Activated CD8-positive, alpha-beta memory T cell treated with anti-CD3 and anti-CD28 coated beads for 1 hour (primary cell): ENCODE measurements at places on chromosomes 13 and 19.

DNA sequence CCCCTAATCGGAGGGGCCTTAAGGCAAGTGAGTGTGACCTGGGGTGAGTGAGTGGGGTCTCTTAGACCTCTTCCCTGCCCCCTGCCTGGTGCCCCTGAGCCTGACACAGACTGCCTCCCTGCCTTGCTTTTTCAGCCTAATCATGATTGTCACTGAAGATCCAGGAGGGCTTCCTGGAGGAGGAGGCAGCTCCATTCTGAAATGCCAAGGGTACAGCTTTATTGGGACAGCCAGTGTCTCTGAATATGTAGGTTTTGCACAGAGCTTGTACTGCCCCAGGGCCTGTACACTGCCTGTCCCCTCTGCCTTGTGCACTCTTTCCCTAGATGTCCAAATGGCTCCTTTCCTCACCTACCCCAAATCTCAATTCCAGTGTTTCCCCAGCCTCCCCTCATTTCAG, 26.1 kb upstream of the SEMA6B start:
- DNase-seq: no peak

DNA sequence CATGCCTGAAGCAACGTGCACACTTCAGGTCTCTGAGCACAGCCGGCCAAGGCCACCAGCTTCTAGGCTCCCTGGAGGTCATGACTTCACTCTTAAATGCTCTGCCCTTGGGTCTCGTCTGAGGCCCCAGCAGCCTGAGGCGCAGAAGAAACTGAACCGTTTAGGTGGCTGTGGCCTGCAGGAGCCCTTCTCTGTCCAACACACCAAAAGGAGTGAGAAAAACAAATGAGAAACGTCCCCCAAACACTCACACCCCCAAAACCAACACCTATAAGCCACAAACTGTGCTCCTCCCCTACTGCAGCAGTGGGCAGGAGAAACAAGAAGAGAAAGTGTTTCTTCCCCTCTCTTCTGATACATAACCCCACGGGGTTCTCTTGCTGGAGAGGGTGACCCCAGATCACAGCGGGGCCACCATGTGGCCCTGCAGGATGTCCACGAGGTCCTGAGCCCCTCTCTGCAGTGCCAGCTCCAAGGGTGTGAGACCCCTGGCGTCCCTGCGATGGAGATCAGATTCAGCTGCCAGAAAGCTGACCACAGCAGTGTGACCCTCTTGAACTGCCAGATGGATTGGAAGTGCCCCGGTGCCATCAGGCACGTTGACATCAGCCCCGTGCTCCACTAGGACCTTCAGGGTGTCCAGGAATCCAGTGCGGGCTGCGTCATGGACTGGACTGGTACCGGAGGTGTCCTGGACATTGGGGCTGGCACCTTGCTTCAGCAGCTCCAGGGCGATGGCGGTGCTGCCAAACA, 1.0 kb upstream of the KRI1 start:
- peak; percentile 33 for DNase-seq

GRCh38 chr13:99636306-99636705, 135.0 kb downstream of the TM9SF2 start:
- DNase-seq: no peak

- no peak for DNase-seq
Measured at GRCh38 chr13:20197361-20197834, 4.7 kb upstream of the GJB2 start.

DNA sequence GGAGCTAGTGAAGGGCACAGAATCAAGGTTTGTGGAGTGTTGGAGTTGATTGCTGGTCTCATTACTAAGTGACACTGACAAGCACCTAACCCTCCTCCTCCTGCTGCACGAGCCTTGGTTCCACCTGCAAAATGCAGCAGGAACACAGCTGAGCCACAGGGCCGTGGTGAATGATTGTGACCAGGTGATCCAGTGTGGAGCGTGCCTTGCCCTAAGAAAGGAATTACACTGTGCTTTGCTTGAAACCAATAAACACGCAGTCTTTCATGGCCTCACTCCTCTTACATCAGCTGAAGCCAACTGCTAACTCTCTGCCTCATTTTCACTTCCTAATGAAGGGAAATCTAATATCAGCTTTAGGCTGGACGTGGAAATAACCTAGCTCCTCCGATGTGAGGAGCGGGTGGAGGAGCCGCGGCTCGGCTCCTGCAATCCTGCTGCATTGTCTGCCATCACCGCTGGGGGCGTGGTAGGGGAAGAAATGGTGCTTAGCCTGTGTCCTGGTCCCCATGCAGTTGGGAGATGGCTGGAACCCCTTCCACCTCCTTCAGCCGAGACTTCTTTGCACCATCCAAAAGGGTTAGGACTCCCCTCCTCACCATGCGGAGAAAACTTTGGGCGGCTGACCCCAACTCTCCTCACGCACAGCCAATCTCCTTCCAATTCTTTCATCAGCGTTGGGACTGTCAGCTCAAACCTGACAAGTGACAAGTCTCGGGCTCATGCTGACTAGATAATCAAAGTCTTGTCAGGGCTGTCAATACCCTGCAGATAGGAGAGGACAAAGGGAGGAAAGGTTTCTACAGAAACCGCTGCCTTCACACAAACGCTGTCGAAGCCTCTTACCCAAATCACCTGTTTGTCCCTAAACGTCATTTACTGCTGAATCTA, 427.9 kb downstream of the ZNF536 start:
- no peak for DNase-seq

- DNase-seq: no peak
Measured at GRCh38 chr13:31675440-31675953, 63.8 kb upstream of the RXFP2 start.

GRCh38 chr13:20174656-20175405, 14.0 kb upstream of the GJA3 start:
- no peak for DNase-seq

- DNase-seq: no peak
Measured at GRCh38 chr19:16330806-16331690, 6.4 kb downstream of the KLF2 start.

- DNase-seq: no peak
Measured at GRCh38 chr19:32896516-32897214, 27.1 kb upstream of the SLC7A9 start.

DNA sequence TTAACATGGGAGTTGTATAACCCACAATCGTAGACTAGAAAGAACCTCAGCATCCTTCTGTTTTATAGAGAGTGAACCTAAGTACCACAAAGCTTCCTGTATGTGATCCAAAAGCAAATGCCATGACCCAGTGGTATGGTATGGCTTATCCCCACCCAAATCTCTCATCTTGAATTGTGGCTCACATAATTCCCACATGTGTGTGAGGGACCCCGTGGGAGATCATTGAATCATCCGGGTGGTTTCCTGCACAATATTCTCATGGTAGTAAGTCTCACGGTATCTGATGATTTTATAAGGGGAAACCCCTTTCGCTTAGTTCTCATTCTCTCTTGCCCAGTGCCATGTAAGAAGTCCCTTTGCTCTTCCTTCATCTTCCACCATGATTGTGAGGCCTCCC, 587.9 kb downstream of the LMO7 start:
- DNase-seq: no peak

DNA sequence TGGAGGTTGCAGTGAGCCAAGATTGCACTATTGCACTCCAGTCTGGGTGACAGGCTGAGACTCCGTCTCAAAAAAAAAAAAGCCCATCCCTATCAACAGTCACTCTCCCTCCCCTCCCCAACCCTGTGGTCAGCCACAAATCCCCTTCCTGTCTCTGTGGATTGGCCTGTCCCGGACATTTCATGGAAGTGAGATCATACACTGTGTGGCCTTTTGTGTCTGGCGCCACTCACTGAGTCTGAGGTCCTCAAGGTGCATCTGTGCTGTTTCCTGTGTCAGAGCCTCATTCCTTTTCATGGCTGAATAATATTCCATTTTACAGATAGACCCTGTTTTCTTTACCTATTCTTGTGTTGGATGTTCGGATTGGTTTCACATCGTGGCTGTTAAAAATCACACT, 149.5 kb downstream of the PTPRS start:
- no peak for DNase-seq

- peak; percentile 29 for DNase-seq
Measured at GRCh38 chr19:41264581-41265394, 616 bp downstream of the HNRNPUL1 start.

DNA sequence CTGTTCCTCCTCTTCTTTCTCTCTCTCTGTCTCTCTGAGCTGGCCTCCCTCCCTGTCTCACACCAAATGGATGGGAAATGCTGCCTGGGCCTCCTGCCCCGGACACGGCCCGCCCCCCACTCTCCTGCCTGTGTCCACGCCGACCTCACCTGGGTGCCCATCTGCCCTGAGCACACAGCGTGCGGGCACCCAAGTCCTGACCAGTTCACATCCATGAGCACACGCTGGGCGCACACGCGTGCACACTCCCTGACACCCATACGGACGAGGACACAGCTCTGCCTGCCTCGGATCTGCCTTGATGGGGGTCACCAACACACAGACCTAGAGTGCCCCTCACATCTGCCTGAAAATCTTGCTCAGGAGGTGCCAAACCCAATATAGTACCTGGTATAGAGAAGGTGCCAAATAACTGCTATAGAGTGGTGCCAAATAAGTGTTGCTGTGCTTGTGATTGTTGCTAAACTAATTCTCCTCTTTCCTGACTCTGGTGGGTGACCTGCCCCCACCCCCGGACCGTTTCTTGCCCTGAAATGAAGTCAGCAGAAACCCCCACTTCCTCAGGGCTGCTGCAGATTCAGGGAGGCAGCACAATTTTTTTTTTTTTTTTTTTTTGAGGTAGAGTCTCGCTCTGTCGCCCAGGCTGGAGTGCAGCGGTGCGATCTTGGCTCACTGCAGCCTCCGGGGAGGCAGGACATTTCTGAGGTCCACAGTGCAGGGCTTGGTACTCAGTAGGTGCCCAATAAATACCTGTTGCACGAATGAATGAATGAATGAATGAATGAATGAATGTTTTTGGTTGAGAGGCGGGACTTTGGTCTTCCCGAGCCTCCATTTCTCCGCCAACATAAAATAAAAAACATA, 4.6 kb downstream of the NFIC start:
- DNase-seq: no peak

DNA sequence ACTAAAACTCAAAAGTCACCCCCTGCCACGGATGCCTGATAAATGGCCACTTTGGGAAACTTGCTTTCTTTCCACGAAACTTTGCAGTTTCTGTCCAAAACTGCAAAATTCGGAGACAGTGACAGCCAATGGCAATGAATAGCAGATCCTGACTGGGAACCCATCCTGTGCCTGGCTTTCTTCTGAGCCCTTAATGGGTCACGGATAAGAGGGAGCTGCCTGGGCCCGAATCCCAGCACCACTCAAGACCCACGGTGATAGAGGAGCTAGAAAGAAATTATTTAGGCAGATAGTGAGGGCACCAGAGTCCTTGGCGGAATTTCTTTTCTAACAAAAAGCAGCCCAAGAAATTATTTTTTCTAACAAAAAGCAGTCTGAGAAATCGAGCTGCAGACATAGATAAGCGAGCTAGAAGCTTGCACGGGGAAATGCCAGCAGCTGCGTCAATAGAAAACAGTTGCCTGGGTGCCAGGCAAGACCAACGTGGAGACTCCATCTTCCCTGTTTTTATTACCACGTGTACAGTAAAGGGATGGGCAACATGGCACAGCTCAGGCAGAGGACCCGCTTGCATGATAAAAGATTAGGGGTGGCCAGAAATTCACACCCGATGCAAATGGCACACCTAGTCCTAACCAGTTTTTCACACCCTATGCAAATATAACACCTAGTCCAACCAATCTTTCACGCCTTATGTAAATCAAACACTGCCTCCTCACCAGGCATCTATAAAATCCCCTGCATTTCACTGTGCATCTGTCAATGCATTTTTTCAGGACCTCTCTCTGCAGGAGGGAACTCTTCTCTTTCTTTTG, 7.1 kb upstream of the HSH2D start:
- no peak for DNase-seq

GRCh38 chr13:108226184-108226583, 8.0 kb downstream of the ABHD13 start:
- DNase-seq: no peak

- DNase-seq: no peak
Measured at GRCh38 chr19:39137131-39137530, 11.5 kb downstream of the PAK4 start.

GRCh38 chr13:34085204-34085603, 267.3 kb downstream of the RFC3 start:
- no peak for DNase-seq

GRCh38 chr13:112636401-112636975, 48.5 kb upstream of the TUBGCP3 start:
- DNase-seq: no peak

DNA sequence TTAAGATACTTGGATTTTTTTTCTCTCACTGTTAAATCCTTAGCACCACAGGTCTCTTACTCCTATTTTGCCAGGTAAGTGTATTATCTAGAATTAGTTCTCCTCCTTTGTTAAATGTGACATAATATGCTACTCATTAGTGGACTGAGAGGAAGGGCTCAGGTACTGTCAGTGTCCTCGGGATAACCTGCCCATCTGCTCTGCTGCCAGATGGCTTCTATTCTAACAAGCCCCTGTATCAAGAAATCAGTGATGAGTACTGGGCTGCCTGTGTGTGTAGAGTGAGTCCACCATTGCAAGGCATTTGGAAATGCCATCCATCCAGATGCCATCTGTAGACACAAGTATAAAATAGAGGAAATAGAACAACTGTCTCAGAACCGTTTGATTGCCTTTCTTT, 209.6 kb downstream of the ATP8A2 start:
- no peak for DNase-seq

DNA sequence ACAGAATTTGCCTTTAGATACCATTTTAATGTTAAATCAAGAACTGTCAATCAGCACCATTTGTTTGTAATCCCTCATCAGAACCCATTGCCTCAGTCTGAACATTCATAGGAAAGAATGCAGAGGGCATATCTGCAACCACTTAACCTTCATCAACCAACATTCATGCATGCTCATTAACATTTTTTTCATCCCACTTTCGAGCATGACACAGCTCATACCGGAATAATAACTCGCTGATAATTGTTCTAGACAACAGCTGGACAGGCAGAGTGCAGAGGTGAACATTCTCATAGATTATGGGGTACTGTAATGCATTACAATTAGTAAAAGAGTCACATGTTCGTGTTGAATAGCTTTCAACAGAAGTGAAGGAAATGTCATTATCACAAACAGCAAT, 216.8 kb downstream of the DIAPH3 start:
- DNase-seq: no peak

- DNase-seq: no peak
Measured at GRCh38 chr19:2779121-2779740, 3.8 kb downstream of the SGTA start.

DNA sequence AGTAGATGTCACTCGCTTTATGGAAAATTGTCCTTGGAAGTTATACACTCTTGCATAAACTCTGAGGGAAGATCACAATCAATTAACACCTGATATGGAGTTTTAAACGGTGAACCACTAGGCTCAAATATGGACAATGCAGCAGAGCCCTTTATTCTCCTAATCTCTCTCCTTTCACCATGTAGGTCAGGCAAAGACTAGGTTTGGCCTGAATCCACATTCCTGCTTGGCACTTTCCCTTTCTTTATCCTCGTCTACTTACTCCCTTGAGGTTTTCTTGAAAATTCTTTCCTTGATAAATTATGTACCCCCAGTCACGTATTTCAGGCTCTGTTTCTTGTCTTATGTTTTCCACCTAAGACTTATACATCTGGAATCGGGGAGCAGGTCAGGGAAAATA, 751.7 kb downstream of the DACH1 start:
- no peak for DNase-seq
